T follicular helper cell (primary cell): ENCODE measurements at places on chromosomes 3 and 15.

DNA sequence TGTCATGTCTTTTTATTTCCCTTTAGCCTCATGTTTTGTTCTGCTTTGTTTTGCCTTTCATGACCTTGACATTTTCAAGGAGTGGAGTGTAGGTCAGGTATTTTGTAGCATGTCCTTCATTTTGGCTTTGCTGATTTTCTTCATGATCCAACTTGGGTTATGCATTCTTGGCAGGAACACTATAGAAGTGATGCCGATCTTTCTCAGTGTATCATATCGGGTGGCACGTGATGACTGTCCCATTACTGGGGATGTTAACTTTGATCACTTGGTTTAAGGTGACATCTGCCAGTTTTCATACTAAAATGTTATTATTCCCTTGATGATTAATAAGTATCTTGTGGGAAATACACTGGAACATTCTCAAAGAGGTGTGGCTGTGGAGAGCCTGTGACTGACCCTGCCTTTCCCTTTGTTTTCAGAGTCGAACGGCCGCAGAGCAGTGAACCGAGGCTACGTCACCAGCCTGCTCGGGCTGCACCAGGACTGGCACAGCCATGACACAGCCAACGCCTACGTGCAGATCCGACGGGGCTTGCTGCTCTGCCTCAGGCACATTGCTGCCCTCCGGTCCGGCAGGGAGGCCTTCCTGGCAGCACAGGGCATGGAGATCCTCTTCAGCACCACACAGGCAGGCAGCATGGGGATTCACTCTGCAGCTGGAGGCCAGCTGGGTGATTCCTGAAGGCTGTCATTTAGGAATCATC, 167.7 kb downstream of the AGBL1 start:
- no peak for DNase-seq

DNA sequence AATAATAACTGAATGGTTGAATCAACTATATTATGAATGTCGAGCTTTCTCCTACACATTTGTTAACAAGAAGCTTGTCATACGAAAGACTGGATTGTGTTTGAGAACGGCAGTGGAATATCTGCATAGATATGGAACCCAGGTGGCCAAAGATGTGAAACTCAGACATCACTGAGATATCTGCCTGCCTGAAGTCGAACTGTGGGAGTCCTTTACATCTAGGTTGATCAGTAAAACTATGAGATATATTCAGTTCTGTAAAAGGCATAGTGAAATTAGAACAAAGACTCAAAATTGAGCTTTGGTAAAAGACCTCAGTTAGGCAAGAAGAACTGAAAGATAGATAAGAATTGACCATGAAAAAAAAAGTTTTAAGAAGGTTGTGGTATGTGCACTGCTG, 41.5 kb upstream of the TOP2B start:
- no peak for DNase-seq

- no peak for DNase-seq
These were observed 246.1 kb downstream of the NFKBIZ start for GRCh38 chr3:102095383-102095782.

DNA sequence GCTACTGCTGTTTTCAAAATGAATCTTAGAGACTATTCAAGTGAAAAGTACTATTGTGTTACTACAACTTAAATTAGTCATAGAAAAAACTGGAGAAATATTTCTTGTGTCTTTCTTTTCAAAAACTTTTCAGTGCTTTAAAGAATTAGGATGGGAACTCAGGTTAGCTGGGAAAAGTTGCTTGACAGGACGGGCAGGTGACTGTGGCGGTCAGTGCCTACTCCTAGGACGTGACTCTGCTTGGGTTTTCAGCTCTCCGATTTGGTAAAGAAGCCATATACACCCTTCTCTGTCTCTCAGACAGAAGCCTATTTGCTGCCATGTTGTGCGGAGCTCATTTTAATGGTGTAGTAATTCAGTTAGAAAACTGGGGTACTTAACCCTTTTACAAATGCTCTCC, 89.8 kb upstream of the CACNA2D3 start:
- no peak for DNase-seq

DNA sequence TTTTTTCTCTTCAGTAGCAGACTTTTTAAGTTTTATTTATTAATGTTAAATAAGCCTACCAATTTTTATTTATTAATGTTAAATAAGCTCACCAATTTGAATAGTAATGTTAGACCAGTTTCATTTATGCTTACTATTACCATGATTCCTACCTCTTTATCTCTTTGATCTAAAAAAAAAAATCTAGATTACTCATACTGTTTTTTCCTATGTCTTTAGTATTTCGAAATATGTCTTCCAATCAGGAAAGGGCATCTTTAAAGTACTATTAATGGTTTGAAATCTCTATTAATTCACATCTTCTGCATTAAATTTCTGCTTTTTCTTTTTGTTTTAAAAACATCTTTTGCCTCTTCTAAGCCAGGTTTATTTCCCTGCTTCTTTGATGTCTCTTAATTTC, 27.5 kb upstream of the MAPKBP1 start:
- DNase-seq: no peak

GRCh38 chr15:77839970-77840905, 207.5 kb upstream of the LINGO1 start:
- no peak for DNase-seq

DNA sequence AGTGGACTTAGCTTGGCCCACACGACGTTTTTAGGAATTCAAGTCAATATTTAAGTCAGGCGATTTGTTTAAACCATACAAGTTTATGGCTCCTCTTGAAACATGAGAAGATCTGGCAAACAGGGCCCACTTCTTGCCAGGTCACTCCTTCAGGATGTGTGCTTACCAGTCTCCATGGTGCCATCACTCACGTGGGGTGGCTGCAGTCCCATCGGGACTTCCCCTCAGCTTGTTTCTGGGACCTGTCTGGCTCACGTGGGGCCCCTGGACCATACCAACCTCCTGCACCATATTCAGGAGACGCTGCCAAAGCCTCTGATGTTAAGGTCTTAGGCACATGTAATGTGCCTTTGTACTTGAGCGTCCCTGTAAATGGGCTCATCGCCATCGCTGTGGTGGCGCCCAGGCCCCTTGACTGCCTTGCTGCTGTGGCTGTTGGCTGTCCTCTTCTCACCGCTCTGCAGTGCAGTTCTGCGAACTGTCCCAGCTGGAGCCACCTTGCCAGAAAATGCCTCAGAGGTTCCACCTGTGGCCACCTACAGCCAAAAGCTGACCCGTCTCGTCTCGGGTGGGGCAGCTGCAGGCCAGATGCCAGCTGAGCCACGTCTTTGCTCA, 8.9 kb downstream of the MCM2 start:
- no peak for DNase-seq

DNA sequence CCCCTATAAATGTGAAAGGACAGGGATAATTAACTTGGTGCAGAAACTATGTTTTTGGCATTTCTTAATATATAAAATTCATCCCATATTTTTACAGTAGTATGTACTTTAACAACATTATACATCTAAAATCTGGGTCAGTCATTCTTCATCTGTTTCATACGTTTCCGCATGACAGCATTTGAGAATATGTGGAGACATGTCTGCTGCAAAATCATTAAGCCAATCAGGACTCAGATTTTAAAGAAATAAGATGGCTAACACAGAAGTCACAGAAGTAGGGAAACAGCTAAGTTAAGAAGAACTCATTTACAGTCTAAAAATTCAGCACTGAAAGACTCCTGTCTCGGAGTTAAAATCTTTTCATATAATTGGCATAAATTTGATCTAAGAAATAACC, 200.4 kb downstream of the TAFA4 start:
- no peak for DNase-seq

DNA sequence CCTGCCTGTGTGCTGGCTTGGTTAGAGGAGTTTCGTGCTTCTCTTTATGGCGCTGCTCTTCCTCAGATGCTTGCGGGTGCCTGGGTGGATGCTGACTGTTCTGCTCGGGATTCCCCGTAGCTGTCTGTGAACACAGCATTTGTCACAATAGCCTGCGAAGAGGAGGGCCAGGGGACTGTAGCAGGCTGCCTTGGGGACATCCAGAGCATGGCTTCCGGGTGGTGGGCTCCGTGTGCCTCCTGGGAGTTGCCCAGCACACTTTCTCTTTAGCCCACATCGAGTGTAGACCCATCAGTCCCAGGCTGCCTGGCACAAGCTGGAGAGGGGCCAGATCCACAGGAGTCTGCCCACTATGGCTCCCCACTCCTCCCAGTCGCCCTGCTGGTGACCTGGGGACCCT, 22.4 kb downstream of the LRRK1 start:
- no peak for DNase-seq

DNA sequence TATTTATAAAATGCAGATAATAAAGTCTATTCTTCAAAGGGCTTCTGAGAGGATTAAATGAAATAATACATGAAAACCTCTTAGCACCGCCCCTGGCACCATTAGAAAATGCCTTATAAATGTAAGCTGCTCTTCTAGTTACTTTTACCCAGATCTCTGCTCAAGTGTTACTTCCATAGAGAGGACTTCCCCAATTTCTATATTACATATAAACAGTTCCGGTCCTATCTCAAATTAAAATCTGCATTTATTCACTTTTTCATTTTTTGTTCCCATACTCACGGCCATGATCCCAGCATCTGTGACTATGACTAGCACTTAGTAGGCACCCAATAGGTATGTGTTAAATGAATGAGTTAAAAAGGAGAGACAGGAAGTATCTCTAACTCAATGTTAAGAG, 890.9 kb upstream of the CFAP20DC start:
- no peak for DNase-seq
